Articular chondrocyte of knee joint (primary cell): ENCODE measurements at places on chromosomes 6 and 20. TPM values are rescaled to one million over a fixed set of nuclear protein-coding genes. Genes with fewer than 3 reads are reported as not detected.

Gene RWDD2A
- 4.8 and 5.2 TPM in 2 replicates for total RNA-seq

Gene SPTLC3
- total RNA-seq: 36.5 and 48.1 TPM in 2 replicates

Gene LZTS3
- 1.7 and 2.9 TPM in 2 replicates for total RNA-seq

Gene EYS
- under 0.01 TPM in 2 replicates for total RNA-seq

Gene PLEKHG1
- total RNA-seq: 0.91 and 2.3 TPM in 2 replicates

Gene PTCRA
- not detected in 2 replicates for total RNA-seq

Gene PHF10
- total RNA-seq: 15.2 and 21.2 TPM in 2 replicates

Gene CGA
- total RNA-seq: not detected in 2 replicates

Gene ULBP2
- 4.2 and 5.1 TPM in 2 replicates for total RNA-seq

Gene PTK7
- 28.3 and 51.5 TPM in 2 replicates for total RNA-seq

Gene HLA-DQA1
- not detected in 2 replicates for total RNA-seq

Gene C6orf15
- not detected in 2 replicates for total RNA-seq

Gene CDSN
- not detected in 2 replicates for total RNA-seq

Gene SLC22A23
- 8.8 and 10.2 TPM in 2 replicates for total RNA-seq

Gene LGSN
- total RNA-seq: not detected in 2 replicates

Gene BPIFB1
- total RNA-seq: not detected in 2 replicates

Gene CDH26
- 0.26 and 0.32 TPM in 2 replicates for total RNA-seq

Gene SLC17A4
- total RNA-seq: not detected in 2 replicates

Gene IPCEF1
- total RNA-seq: 0.13 and 0.22 TPM in 2 replicates

Gene BPIFB4
- not detected in 2 replicates for total RNA-seq

Gene CDC5L
- 25.5 and 27.2 TPM in 2 replicates for total RNA-seq
